Ovary (tissue), 10 donors: ENCODE measurements at places on chromosomes 2 and 18. TPM values are rescaled to one million over a fixed set of nuclear protein-coding genes. Genes with fewer than 3 reads are reported as not detected.

GRCh38 chr2:37648331-37649011, 23.0 kb downstream of the CDC42EP3 start:
- DNase-seq: no peak

- no peak for DNase-seq
Measured at GRCh38 chr2:101442667-101443061, 32.2 kb downstream of the RFX8 start.

DNA sequence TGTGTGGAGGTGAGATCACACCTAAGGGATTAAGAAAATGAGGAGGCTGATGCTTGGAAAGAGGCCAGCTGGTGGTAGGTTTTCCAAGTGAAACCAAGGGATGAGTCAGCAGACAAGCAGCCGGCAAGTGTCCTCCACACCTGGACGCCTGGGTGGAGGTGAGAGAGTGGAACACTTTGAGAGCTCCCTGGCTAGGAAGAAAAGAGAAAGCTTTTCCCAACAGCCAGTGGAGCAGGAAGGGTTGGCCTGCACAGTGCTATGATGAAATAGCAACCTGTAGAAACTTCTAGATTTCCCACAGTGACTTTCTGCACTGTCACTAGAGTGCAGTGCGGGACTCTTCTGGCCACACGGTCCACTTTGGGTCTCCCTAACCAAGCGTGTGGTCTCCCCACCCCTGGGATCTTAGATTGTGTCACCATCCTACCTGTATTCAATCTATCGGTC, 19.6 kb upstream of the IL37 start:
- no peak for DNase-seq

- no peak for DNase-seq
Measured at GRCh38 chr2:237192881-237193280, 107.2 kb downstream of the COPS8 start.

DNA sequence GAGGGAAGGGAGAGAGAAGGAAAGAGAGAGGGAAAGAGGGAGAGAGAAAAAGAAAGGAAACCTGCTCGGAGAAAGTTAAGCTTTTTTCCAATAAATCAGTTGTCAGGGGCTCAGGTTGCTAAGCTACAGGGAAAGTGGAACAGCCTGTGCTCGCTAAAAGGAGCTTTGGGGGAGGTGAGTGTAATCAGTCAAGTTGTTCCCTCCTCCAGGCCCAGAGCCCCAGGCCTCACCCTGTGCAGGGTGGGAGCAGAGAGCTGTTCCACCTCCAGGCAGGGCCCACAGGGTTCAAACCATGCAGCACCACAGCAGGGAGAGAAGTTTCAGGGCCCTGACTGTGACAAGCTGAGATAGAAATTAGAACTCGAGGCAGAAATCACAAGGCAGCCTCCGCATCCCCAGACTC, 56.4 kb upstream of the PPP1CB start:
- DNase-seq: peak; percentile 25

DNA sequence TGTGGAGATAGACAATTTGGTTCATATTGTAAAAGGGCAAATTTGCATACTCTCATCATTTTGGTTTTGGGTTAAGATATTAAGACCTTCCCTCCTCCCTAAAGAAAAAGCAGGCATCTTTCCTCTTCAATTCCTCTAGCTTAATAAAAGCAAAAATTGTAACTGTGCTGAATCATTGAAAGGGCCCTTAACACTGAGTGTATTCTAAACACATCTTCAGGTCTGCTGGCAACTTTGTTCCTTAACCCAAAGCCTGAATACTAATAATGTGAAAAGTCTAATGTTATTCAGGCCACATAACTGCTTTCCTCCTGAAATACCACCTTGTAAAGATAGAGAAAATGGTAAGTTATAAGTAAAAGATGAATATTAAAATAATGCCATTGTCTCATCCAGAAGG, 1200.5 kb upstream of the FAM98A start:
- no peak for DNase-seq

DNA sequence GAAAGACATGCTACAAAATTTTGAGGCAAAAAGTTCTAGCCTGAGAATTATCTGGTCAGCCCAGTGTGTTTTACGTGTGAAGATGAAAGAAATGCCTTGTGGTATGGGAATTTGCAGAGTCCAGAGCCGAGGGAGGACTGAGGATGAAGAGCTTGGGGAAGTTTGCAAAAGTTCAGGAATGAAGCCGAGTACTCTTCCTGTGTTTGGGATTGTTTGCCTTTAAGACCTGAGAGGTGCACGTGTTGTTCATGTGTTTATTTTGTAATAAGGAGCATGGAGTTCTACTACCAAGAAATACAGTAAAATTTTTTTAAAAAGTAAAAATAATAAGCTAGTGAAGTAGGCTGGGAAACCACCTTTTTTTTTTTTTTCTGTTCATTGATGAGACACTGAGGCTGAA, 14.8 kb downstream of the SETBP1 start:
- no peak for DNase-seq

Gene PSTPIP2
- 5.8 TPM for total RNA-seq
